ENCODE measurements at places on chromosomes 5 and 9.

- no peak for DNase-seq
Measured at GRCh38 chr5:83036991-83037575, 40.1 kb downstream of the TMEM167A start.

- no peak for DNase-seq
Measured at GRCh38 chr5:89706731-89707130, 702.8 kb downstream of the CETN3 start.

DNA sequence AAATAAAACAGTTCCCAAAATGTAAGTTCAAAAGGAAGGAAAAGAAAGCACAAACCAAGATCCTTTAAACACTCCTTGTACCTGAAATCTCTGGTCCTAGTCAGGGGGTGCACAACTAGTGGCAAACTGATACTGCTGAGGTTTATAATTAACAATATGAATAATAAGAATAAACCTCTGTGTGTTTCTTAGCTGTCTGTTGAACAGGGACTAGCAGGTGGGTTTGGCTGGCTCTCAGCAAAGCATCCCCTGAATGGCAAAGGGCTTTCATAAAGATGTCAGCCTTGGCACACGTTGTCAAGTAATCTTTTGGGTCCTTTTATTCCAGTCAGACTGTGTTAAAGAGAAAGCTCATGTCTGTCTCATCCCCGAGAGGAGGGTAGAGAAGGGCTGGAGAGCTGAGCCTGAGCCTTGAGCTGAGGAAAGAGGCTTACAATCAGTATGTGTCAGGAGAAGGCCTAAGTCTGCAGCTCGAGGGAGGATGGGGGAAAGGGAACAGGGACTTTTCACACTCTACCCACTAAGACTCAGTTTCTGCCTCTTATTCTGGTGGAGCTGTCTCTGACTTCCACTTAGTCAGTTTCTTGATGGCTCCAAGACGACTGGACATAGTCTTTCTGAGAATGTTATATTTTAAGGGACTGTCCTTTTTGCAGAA lies 123.0 kb downstream of the GALNT10 start:
- no peak for DNase-seq

DNA sequence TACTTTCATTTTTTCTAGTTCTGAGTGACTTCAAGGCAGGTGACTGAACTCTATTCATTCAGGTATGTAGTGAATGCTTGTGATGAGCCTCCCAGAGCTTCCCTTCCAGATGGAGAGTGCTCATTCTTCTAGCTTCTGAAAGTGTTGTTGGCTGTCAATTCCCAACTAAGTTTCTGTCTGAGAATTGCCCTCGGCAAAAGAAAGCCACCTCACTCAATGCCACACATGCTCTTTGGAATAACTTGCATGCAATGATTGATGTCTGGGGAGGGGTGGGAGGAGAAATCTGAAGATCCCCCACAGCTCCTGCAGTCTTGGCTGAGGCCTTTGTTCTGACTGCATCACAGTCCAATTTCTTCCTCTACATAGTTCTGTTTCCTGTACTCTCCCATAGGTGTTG lies 123.1 kb upstream of the C6 start:
- no peak for DNase-seq

- DNase-seq: no peak
Measured at GRCh38 chr9:98811051-98811650, 3.7 kb downstream of the GALNT12 start.

DNA sequence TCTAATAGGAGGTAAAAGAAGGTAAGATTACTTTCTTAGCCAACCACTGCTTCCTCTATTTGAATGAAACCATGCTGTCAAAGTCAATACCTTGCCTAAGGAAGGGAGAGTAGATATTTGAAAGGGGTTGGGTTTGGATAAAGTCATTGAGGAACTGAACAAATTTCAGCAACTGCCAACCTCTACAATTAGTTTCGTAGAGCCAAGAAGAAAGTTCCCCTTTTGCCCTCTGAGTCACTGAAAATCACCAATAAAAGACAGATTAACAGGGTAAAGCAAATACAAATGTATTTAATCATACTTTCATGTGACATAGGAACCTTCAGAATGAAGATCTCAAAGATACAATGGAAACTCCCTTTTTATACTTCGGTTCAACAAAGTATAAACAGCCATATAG lies 615.7 kb downstream of the GABRG2 start:
- peak; percentile 9 for DNase-seq

- no peak for DNase-seq
Measured at GRCh38 chr9:136078024-136078423, 17.1 kb downstream of the NACC2 start.

- no peak for DNase-seq
Measured at GRCh38 chr9:134818000-134818568, 62.5 kb upstream of the FCN2 start.

DNA sequence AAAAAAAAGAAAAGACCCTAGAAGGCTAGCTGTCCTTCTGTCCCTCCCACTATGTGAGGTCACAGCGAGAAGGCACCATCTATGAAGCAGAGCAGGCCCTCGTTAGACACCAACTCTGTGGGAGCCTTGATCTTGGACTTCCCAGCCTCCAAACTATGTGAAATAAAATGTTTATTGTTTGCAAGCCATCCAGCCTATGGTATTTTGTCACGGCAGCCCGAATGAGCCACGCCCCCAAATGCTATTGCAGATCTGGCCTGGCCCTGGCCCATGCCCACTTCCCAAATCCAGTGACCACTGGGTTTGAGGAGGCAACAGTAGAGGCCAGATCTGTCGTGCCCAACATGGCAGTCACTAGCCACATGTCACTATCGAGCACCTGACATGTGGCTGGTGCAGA lies 10.8 kb downstream of the STK10 start:
- no peak for DNase-seq

GRCh38 chr9:84123648-84124406 lies 143.2 kb downstream of the RMI1 start:
- no peak for DNase-seq

DNA sequence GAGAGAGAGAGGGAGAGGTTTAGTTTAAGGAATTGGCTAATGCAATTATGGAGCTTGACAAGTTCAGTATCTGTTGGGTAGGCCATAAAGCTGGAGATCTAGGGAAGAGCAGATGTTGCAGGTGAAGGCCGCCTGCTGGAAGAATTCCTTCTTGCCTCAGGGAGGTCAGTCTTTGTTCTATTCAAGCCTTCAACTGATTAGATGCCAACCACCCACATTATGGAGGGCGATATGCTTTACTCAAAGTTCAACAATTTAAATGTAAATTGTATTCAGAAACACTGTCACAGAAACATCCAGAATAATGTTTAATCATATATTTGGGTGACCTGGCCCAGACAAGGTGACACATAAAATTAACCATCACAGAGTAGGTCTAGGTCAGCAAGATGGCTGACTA lies 51.7 kb upstream of the SSBP2 start:
- no peak for DNase-seq

DNA sequence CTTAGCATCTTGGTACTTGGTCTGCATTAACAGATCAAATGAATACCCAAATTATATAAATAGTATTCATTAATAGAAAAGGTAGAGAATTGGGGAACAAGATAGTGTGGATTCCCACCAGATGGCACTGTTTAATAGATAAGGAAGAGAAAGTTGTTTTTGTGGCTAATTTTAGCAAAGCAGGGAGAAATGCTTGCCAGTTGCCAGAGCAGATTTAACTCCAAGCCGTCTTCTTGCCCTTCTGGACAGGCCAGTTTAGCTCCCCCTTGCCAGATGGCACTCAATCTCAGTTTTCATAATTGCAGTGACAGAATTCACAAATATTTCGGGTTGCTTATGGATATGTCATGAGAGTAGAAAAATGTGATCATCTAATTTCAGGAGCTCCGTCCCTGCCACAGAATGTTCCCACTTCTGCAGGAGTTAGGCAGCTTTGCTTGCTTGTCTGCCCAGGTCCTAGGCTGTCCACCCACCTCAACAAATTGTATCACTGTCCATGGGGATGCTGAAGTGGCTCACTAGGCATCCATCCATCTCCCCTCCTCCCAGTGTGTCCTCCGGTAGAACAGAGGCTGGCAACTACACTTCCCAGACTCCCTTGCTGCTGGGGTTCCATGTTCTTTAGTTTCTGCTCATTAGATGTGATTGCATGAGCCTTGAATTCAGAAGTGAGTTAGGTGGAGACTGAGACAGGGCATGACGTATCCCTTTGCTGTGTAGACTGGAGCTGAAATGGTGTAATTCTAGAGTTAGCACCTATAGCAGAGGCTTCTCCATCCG lies 11.8 kb upstream of the HEXB start:
- DNase-seq: peak; percentile 51

GRCh38 chr5:61142811-61143210 lies 19.5 kb downstream of the SMIM15 start:
- no peak for DNase-seq

DNA sequence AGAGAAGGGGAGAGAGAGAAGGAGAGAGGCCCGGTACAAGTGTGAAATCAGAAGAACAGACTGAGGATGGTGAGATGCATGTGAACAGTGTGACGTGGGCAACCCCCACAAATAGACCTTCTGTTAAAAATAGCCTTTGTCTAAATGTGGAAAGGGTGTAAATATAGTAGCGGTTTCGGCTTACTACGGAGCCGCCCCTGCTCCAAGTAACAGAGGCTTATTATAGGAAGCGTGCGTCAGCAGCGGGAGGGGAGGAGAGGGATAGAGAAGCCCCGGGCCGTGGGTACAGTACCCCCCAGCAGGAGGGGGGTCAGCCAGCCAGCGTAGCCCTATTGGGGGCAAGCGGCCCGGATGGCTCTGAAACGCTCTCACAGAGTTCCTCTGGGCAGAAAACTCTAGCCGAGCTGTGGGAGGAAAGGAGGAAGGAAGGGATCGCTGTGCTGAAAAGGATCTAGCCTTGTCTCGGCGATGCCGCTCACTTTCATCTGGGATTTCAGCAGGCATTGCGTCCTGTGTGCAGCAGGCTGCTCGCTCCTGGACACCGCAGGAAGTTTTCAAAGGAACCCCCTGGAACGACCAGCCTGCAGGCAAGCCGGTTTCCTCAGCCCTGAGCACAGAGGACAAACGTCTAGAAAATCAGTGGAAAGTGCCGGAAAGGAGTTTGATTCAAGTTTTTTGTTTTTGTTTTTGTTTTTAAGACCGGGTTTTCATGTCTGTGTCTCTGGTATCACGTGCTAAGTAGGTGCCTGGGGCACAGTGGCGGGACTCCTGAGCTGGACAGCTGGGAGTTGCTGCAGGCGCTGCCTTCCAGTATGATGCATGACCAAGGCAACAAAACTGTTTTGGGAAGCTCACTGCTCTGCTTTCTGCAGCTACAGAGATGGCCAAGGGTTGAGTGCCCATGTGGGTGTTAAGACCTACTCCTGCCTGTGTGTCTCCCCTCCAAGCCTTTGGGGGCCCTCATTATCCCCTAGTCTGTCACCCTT lies 146.6 kb downstream of the SEC61B start:
- peak; percentile 56 for DNase-seq

DNA sequence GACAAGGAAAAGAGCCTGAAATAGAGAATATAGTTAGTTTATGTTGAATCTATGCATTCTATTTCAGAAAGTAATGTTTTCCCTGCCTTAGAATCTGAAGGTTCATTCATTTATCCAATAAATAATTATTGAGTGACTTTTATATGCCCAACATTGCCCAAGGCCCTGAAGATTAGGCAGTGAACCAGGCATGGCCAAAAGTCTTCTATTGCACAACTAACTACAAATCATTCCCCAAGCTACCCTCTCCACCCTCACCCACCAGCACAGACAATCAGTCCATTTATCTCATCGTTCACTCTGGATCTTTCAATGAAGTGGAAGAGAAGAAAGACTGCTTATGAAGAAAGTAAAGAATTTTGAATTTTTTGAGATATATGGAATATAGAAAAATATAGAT lies 268.4 kb downstream of the PLK2 start:
- DNase-seq: no peak

- DNase-seq: no peak
Measured at GRCh38 chr9:133509179-133510083, 15.3 kb downstream of the MYMK start.

DNA sequence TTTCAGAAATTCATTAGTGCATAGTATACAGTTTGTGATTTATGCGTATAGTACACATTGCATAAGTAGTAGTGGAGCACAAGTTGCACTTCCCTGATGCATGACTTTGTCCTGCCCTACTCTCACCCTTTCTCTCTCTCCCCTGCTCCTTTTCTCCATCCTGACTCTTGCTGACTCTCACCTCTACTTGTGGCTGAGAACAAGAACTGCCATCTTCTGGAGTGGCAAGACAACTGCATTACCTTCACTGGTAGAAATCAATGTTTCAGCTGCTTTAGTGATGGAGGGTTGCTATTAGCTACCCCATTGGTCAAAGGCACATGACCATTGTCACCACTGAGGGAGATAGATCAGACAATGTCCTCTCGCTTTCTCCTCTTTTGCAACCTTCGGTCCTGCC lies 26.9 kb downstream of the SPEF2 start:
- DNase-seq: no peak

DNA sequence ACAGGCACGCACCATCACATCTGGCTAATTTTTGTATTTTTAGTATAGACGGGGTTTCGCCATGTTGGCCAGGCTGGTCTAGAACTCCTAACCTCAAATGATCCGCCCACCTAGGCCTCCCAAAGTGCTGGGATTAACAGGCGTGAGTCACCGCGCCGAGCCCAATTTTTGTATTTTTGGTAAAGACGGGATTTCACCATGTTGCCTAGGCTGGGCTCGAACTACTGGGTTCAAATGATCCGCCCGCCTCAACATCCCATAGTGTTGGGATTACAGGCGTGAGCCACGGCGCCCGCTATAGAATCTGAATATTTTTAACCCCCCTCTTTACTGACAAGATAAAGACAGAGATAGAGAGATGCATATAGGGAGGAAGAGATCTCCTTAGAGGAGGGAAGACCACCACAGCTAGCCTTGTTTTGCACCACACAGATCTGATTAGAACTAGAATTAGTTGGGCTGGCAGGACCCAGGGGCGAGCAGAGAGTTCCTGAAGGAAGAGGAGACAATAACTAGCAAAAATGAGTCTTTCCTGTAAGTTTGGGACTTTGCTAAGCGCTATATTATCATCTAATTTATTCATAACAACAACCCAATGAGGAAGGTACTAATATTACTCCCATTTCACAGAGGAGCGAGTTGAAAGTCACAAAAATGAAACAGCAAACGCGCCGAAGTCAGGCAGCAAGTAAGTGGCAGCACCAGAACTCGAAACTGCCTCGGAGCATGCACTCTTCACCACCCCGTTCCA lies 1.5 kb upstream of the ANKHD1 start:
- no peak for DNase-seq

- DNase-seq: no peak
Measured at GRCh38 chr9:91496351-91496750, 72.7 kb upstream of the NFIL3 start.

DNA sequence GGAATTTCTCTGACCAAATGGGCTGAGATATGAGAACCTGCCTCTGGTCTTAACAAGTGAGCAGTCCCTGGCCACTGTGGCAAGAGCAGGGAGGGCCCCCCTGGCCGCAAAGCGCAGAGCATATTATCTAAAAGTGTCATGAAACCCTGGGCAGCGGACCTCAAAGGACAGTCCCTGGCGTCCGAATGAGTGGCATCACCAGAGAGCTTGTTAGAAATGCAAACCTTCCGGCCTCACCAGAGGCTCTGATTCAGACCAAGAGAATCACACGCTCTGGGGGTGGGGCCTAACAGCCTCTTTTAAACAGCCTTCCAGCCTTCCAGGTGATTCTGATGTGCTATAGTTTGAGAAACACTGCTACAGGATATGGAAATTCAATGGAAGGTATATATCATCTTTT lies 10.9 kb downstream of the PTPN3 start:
- DNase-seq: no peak

GRCh38 chr5:8870959-8871355 lies 674.9 kb downstream of the SEMA5A start:
- no peak for DNase-seq

GRCh38 chr5:76204713-76205112 lies 121.5 kb downstream of the SV2C start:
- DNase-seq: no peak

- DNase-seq: no peak
Measured at GRCh38 chr5:68729678-68730077, 364.1 kb upstream of the SLC30A5 start.
